ENCODE measurements at places on chromosomes 5 and 9.

DNA sequence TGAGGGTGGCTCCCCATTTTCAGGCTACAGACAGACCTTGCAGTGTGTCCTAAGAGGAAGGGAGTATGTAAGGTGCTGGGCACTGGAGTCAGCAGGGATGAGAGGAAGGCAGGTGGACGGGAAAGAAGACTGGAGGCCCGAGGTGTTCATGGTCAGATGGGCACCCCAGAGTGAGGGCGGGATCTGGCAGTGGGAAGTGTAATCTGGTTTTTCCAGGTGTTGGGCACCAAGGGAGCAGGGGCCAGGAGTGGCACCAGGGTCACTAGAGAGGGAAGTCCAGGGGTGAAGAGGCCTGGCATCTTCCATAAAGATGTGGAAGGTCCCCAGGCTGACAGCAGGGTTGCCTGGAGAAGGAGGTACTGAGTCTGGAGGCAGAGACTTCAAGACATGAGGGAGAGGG is 29.7 kb downstream of the PITX1 start:
- no peak overlapping the region for H3K4me3 ChIP-seq
- no peak overlapping the region for H3K27ac ChIP-seq
- no peak for DNase-seq
- peaks cover 12% of the 10 kb centered on the region for H3K36me3 ChIP-seq
- no peaks in the 10 kb centered on the region for H3K27me3 ChIP-seq

DNA sequence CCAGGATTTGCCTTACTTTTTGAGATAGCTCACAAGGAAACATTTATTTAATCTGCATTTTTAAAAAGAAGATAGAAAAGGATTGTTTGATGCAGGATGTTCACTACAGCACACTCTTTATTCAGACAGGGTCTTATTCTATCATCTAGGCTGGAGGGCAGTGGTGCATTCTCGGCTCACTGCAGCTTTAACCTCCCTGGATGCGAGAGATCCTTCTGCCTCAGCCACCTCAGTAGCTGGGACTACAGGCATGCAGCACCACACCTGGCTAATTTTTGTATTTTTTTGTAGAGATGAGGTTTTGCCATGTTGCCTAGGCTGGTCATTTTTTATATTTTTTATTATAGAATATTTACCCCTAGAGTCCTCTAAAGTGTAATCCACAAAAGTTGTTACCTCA is 221.4 kb downstream of the MCTP1 start:
- DNase-seq: no peak
- no peak overlapping the region for H3K4me3 ChIP-seq
- no peaks in the 10 kb centered on the region for H3K27me3 ChIP-seq
- no peaks in the 10 kb centered on the region for H3K36me3 ChIP-seq
- peaks cover 2% of the 10 kb centered on the region for H3K4me1 ChIP-seq

- no peaks in the 10 kb centered on the region for H3K27me3 ChIP-seq
- no peak overlapping the region for H3K27ac ChIP-seq
- H3K4me3 ChIP-seq: no peak overlapping the region
- no peaks in the 10 kb centered on the region for H3K4me1 ChIP-seq
- no peak for DNase-seq
Observed at GRCh38 chr5:81450940-81451339, 57.0 kb upstream of the ACOT12 start.

DNA sequence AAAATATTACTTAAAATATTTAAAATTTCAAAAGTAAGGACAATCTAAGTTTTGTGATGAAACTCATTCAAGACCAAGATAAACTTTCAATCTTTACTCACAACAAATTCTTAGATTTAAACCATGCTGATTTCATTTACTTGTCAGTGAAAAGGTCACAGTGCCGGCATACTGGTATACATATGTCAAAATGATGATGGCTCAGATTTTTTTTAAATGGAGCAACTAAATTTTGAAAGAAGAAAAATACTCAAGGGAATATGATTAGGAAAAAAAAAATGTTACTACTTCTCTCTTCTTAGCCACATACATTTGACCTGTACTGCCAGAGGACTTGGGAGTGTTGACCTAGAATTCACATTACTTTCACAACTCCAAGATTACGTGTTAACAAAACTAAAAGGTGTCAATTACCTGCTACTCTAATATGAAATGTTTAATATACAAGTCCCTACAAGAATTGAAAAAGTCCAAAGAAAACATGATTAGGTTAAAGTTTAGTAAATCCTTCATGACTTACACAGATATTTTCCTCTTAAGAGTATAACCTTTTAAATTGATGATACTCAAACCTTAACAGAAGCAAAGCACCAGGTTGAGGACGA is 4.6 kb downstream of the EFNA5 start:
- no peak overlapping the region for H3K27ac ChIP-seq
- H3K4me1 ChIP-seq: peaks cover 6% of the 10 kb centered on the region
- no peaks in the 10 kb centered on the region for H3K36me3 ChIP-seq
- DNase-seq: no peak

DNA sequence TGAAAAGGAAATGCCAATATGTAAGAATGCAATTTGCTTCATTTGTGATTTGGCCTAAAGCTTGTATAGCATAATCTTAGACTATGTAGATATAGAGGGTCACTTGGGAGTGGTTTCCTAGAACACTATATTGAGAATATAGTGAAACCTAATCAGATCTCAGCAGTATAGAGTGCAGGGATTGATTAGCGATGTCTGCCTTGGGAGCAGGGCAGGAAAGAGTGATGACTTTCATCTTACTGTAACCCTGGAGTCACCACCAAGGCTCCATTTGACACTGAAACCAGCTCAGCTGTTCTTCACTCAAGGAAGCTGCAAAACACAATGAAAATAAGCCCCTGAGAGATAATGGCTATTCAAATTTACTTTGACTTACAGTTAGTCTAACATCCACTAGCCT is 26.2 kb upstream of the ARRDC3 start:
- H3K36me3 ChIP-seq: no peaks in the 10 kb centered on the region
- H3K4me3 ChIP-seq: no peak overlapping the region
- no peaks in the 10 kb centered on the region for H3K27me3 ChIP-seq
- no peak overlapping the region for H3K27ac ChIP-seq
- DNase-seq: no peak
- no peaks in the 10 kb centered on the region for H3K4me1 ChIP-seq

DNA sequence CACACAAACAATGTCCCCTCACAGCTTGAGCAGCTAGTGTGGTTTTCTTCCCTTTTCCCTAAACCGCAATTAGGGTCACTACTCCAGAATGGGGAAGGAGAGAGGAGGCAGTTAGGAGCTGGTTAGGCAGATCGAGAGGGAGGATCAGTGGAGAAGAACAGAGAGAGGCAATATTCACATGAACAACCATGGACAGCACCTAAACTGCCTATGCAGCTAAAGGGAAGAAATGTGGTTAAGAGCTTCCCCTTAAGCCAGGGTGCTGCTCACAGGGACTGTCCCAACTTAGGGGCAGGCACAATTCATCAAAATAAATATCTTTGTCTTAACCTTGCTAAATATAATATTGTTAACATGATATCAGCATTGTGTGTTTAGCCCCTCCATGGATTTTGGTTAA is 359.3 kb upstream of the CDH18 start:
- no peak overlapping the region for H3K27ac ChIP-seq
- no peak for DNase-seq
- H3K4me1 ChIP-seq: no peaks in the 10 kb centered on the region
- H3K4me3 ChIP-seq: no peak overlapping the region
- H3K36me3 ChIP-seq: no peaks in the 10 kb centered on the region

DNA sequence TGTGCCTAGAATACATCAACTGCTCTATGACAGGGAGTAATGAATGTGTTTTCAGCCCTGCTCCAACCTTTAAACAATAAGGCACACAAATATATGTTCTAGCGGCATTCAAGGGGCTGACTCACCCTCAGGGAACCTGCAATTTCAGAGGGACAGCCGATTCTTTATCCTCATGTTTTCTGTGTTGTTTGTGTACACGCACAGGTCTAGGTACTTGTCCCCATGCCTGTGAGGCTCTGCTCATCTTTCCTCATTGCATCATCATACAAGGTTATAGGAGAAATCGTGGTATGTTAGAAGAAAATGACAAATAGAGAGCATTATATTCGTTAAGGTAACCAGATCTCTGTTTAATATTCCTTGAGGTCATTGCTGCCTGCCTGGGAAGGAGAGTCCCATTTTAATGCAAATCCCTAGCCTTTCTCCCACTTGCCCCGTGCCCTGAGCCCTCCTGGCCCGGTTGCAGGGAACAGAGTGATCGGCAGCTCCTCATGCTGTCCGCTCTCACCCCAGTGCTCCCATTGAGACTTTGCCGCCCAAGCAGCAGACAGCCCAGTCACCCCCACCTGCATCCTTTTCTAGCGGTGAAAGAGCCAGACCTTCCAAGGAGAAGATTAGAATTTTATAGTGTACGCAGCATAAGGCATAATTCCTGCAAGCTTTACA is 14.6 kb downstream of the MAP1B start:
- no peak overlapping the region for H3K4me3 ChIP-seq
- no peaks in the 10 kb centered on the region for H3K4me1 ChIP-seq
- peaks cover 85% of the 10 kb centered on the region for H3K27me3 ChIP-seq
- no peak overlapping the region for H3K27ac ChIP-seq
- H3K36me3 ChIP-seq: no peaks in the 10 kb centered on the region

DNA sequence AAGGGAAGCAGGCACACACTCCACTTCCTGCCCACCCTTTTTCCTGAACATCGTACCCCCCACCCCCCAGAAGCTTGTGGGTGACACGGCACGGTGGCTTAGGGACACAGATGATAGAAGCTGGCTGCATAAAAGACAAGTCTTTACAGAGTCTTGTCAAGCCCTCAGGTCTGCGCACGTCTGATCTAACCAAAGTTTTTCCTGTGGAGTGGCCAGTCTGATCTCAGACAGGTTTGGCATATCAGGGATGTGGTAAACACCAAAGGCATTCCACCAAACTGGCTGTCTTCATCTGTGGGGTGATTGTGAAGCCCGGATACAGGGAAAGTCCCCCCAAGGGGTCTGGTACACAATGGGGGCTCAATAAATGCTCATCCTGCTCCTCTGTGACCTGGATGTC is 50.0 kb downstream of the CRB2 start:
- H3K4me1 ChIP-seq: peaks cover 5% of the 10 kb centered on the region
- no peak overlapping the region for H3K4me3 ChIP-seq
- no peaks in the 10 kb centered on the region for H3K36me3 ChIP-seq
- H3K27me3 ChIP-seq: no peaks in the 10 kb centered on the region
- H3K27ac ChIP-seq: no peak overlapping the region
- no peak for DNase-seq

DNA sequence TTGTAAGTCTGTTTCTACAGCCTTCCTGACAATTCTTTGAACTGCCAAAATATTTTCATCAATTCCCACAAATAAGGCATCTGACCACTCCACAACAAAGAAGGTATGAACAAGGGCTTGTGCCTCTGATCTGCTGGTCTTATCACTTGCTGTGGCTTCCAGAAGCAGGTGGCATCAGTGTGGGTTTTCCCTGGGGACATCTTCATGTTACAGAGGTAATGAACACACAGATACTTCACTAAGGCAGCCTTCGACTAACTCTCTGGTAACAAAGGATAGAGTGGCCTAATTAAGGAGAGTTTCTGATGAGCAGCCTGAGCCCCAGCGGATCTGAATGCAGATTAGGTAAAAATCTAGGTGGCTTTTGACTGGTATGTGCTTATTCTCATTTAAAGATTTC is 15.2 kb upstream of the ERAP2 start:
- no peak overlapping the region for H3K4me3 ChIP-seq
- no peak for DNase-seq
- peaks cover 9% of the 10 kb centered on the region for H3K4me1 ChIP-seq
- H3K27ac ChIP-seq: no peak overlapping the region
- H3K27me3 ChIP-seq: peaks cover 10% of the 10 kb centered on the region

DNA sequence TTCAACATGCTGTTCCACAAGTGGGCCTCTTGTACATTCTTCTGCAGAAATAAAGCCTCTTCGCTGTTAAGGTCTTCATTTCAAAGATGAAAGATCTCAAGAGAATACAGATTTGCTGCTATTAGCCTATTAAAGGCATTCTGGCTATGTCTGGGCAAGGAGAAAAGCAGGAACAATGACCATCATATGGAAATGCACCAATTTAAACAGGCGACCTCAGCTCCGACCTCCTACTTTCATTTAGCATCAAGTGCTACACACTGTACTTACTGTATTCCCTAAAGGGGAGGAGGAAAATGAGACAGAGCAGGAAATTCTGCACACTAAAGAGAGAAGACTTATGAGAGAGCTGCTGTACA is 64.8 kb downstream of the HABP4 start:
- DNase-seq: no peak
- peaks cover 2% of the 10 kb centered on the region for H3K36me3 ChIP-seq
- no peak overlapping the region for H3K27ac ChIP-seq
- H3K4me3 ChIP-seq: no peak overlapping the region
- peaks cover 5% of the 10 kb centered on the region for H3K4me1 ChIP-seq
- H3K27me3 ChIP-seq: no peaks in the 10 kb centered on the region

Data from T-helper 17 cell (primary cell).